ENCODE measurements at places on chromosomes 13 and 19.

- no peak for DNase-seq
These were observed 633 bp downstream of the SPHK2 start for GRCh38 chr19:48619692-48620585.

DNA sequence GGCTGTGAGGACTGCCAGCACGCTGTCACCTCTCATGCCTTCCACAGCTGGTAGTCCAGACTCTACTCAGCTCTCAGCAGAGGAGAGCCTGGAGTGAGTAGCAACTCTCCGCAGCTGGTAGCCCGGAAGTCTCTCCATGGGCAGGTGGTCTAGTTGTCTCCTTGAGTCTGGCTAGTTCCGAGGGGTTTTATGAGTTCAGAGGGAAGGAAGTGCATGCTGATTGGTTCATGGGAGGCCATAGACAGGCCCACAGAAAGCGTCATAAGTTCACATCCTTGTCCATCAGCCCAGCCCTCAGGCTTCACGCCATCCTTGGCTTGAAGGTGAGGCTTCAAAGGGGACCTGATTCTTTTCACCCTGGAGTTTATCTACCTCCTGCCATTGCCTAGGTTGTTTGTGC, 2662.4 kb upstream of the PCDH20 start:
- no peak for DNase-seq

GRCh38 chr13:27636589-27637288, 15.0 kb downstream of the POLR1D start:
- no peak for DNase-seq

- DNase-seq = no peak
These were observed 529 bp downstream of the ZNF836 start for GRCh38 chr19:52170863-52171320.
